ENCODE measurements at places on chromosomes 2 and 18.

- no peak for DNase-seq
Observed at GRCh38 chr2:20592106-20593071, 58.5 kb downstream of the HS1BP3 start.

DNA sequence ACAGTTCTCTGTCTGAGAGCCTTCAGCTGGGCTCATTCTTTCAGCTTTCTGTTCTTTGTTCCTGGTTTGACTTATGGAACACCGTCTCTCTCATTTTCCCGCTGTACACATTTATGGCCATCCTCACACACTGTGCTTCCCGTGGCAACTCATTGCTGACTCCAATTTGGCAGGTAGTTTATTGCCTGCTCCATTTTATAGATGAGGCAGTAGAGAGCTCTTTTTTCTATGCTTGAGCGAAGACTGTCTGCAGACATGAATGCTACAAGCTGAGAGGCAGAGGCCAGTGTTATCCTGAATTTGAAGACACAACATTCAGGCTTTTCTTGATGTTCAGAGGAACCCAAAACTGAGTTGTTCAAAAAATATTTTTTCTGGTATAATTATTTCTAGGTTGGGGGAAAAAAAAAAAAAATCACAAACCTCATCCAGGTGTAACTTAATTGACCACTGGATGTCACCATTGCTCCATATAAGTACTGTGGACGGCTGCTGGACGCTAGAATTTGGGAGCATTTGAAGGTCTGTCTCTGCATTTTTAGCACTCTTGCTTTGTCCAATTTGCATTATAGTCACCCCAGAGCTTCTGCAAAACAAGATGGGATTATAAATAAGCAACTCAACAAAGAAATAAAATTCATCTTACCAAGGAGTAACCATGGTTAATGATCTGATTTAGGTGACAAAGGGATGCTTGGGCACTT lies 83.5 kb downstream of the HRH4 start:
- DNase-seq: peak; percentile 11

DNA sequence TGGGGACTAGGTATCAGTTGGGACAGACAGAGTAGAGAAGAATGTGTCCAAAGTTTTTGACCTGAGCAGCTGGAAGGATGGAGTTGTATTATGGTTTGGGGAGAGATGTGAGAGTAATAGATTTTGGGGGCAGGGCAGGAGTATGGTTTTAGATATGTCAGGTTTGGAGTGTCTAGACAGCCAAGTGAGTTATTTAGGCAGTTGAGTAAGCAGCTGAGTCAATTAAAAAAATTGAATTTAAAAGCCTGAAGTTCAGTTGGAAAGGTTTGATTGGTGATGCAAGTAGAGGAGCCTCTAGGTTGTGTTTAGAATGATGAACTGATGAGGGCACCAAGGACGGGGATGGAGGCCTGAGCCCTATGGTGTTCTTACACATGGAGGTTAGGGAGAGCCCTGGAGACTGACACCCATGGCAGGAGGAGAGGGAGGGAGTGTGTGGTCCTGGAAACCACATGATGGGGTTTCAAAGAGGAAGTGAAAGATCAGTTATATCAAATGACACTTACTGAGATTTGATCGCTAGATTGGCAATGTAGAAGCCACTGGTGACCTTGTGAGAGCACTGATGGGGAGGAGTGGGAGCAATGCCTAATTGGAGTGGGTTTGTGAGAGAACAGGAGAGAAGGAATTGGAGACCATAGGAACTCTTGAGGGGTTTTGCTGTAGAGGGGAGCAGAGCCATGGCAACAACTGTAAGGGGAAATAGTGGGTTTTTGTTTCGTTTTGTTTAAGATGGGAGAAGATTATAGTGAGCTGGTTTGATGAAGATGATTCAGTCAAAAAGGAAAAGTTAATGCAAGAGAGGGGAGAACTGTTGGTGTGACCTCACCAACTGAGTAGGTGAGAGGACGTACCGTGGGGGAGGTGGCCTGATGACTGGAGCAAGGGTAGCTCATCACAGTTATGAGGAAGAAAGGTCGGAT lies 10.3 kb downstream of the ITGA6 start:
- no peak for DNase-seq

- no peak for DNase-seq
Observed at GRCh38 chr2:240240017-240240734, 99.7 kb upstream of the OTOS start.

GRCh38 chr2:214410918-214411554 lies at the start of gene VWC2L:
Gene VWC2L, plus strand, starts transcription at chr2:214411054. Its CDS starts 3,140 bp downstream, at chr2:214414194.
- DNase-seq: peak; percentile 55

GRCh38 chr18:61850756-61851155 lies 42.1 kb downstream of the RNF152 start:
- no peak for DNase-seq

Measured in NCI-H524 (cell line).